Coronary artery (tissue), 2 donors: ENCODE measurements at places on chromosomes 1 and 21.

DNA sequence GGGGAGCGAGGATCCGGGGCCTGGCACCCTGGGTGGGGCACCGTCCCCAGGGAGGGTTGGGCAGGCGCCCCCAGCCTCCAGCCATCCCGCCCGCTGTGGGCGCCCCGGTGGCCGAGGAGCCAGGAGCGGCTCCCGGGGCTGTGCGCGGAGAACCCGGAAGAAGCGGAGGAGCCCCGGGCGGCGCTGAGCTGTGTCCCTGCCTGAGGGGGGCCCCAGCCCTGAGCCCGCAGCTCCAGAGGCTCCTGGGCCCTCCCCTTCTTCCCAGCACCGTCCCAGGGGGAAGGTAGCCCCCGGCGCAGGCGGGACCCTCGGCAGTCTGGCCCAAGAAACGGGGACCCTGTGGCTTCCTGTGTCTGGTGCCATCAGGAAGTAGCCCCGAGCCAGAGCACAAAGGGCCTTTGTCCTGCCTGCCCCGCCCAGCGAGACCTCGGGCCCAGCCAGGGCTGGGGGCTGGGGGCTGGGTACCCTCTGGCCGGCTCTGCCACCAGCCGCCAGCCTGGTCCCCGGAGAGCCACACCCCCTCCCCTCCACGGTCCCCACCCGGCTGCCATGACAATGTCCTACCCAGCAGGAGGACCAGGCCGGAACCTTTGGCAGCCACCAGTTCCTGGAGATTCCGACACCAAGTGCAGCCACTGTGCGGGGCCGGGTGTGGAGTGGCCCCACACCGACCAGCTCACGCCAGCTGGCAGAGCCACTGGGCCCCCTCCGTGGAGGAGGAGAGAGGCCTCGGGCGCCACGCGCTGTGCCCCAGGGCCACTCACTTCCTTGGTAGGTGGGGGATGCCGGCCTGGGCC, 15.6 kb upstream of the TTLL10 start:
- DNase-seq = no peak

GRCh38 chr21:37974081-37974480, 57.8 kb upstream of the KCNJ6 start:
- no peak for DNase-seq

GRCh38 chr1:157335056-157335455, 196.9 kb upstream of the ETV3 start:
- DNase-seq = no peak

DNA sequence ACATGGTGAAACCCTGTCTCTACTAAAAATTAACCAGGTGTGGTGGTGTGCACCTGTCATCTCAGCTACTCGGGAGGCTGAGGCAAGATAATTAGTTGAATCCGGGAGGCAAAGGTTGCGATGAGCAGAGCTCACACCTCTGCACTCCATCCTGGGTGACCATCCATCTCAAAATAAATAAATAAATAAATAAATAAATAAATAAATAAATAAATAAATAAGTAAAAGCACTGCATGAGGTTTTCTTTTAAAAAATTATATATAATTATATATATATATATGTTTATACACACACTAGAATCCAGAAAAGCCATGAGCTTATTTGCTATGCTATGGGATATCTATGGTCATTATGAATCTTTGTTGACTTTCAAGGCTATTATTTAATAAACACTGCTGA, 2.4 kb downstream of the AMPD1 start:
- DNase-seq = no peak

- DNase-seq = no peak
These were observed 2.8 kb downstream of the DYRK1A start for GRCh38 chr21:37369307-37369854.

- DNase-seq = no peak
These were observed 17.0 kb upstream of the GPR37L1 start for GRCh38 chr1:202105571-202106339.

DNA sequence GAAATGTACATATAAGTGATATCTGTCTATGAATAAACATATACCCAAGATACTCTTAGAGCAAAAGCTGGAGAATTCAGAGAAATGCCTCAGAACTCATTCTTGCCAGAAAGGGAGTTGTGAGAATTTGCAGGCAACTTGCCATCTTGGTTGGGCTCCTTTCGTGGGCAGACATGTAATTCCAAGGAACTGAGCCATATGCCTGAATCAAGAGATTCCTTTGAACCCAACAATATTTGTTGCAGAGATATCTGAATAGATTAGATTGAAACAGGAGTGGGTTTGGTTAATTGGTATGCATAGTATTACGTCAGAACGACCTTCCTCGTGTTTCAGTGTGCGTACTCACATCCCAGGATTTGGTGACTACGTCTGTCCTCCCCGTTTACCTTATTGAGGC, 67.0 kb downstream of the TGFB2 start:
- no peak for DNase-seq

DNA sequence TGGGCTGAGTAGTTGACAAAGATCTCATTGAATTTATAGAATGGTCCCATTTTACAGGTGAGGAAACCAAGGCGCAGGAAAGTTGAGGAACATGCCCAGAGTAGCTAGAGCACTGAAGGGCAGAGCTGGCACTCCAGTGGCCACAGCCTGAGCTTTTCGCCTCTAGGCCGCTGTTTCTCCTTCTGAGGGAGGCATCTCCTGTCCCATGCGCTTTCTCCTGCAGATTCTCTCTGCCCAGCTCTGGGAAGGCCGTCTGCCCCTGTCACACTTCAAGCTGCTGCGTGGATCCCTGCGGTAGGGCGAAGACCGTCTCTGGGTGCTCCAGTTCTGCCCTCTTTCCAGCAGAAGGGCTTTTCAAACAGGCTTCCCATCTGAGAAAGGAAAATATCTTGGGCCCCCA, 159.9 kb downstream of the ACTL8 start:
- no peak for DNase-seq

GRCh38 chr1:202240956-202241355, 47.4 kb downstream of the LGR6 start:
- DNase-seq = peak; percentile 71

GRCh38 chr1:43772978-43773377, 65.6 kb downstream of the ST3GAL3 start:
- no peak for DNase-seq

DNA sequence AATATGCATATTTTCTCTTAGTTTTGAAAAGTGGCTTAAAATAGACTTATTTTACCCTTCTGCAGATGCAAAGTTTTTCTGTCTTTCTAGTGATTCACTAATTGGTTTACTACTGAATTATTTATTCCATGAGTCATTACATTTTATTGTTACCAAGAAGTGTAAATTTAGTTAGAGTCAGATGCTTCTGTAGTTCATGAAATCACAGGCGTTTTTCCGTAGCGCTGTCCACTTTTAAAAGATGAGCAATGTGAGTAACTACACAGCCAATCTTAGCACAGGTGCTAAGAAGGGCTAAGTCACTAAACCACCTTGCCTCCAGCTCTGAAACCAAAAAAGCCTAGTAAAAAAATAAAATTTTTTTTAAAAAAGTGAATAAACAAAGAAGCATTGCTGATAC, 24.7 kb downstream of the RGS13 start:
- no peak for DNase-seq

- no peak for DNase-seq
These were observed 5.6 kb downstream of the CTSS start for GRCh38 chr1:150760013-150760412.

GRCh38 chr21:36627242-36627641, 71.7 kb upstream of the SIM2 start:
- no peak for DNase-seq

- DNase-seq = no peak
These were observed 419 bp upstream of the TSEN15 start for GRCh38 chr1:184051138-184051484.
